Left renal cortex interstitium (tissue), 4 donors: ENCODE measurements at places on chromosomes 13 and 19. TPM values are rescaled to one million over a fixed set of nuclear protein-coding genes. Genes with fewer than 3 reads are reported as not detected.

C5AR2 gene
- polyA plus RNA-seq, result 0.34 TPM

- no peak for DNase-seq
These were observed 188.5 kb downstream of the LIG4 start for GRCh38 chr13:108026680-108027410.

DNA sequence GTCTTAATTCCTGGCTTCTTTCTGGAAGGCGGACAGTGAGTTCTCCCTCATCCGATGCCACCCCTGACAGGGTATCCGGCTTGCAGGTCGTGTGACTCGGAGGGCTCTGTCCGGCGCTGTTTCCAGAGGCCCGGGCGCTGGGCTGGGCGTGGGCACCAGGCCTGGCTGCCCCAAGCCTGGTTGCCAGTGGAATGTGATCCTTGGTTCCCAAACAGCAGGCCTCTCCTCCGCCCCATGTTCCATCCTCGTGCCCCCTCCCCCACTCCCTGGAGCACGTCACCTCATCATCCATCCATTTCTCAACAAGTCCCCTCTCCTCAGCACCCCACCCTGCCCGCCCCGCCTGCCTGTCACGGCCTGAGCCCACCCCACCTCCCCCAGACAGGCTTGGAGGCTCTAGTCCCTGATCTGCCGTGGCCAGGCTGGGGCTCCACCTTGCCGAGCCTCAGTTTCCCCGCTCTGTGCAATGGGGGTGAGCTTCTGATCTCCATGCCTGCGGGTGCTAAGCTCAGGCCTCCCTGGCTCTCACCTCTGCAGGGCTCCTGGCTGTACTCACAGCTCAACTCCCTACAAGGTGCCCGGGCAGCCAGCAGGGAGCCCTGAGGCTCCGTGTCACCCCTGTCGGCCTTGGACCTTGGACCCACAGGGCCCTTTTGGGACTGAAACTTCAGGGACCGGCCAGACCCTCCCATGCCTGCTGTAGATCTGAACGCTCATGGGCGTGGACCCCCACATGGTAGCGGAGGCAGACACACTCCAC lies 2.3 kb downstream of the TBXA2R start:
- no peak for DNase-seq

UNC13A gene
- polyA plus RNA-seq, result 0.38 TPM

DNA sequence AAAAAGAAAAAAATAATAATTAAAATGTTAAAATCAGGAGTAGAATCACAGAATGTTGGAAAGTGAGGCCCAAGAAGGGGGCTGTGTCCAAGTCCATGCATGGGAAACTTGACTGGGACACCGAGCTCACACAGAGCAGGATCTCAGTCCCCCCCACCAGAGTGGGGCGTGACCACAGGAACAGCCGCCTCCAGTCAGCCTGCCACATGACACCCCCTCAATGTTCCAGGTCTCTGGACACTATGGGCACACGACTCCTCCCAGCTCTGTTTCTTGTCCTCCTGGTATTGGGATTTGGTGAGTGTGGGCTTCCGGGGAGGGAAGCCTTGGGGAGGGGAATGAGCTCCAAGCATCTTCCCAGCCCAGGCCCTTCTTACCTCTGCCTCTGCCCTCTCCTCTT lies 2.4 kb downstream of the APOC2 start:
- no peak for DNase-seq

- no peak for DNase-seq
These were observed 62.1 kb upstream of the FREM2 start for GRCh38 chr13:38624822-38625221.

GRCh38 chr13:98803921-98804320 lies 51.4 kb upstream of the SLC15A1 start:
- no peak for DNase-seq

DNA sequence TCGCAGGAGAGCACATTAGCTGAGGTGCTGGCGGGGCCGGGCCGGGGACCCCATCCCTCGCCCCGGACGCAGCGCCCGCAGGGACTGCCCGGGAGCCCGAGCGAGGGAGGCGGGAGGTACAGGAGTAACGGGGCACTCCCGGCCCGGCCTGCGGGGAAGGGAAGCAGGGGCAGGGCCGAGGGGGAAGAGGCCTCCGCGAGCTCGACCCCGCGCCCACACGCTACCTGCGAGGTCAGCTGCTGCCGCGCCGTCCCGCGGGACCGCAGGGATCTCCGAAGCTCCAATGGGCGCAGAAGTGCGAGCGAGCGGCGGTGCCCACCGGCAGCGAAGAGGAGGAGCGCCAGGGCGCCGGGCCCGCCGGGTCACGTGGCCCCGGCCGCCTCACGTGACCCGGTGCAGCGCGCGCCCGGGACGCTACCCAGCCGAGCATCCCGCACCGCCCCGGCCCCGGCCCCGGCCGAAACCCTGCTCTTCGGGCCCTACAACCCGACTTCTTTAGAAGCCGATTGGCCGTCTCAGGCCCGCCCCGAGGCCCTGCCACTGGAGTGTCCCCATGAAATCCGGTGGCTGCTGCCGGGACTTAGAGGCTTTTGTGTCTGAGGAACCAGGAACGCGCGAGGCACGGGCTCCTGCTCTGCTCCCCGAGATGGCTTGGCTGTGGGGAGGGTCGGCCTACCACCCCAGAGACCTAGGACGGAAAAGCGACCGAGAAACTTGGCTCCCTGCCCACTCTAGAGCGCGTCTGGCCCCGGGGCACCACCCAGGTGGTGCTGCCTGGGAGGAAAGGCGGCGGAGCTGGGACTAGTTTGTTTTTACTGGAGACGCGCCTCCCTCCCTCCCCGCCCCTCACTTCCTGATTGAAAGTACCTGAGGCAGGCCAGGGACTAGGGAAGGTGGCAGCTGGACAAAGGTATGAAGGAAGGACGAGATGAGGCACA lies at the start of gene RCBTB1:
TSS of gene RCBTB1 (minus strand) at position 339 of the 938 bp plus-strand sequence. CDS start 18,279 bp downstream, outside the sequence.
- DNase-seq, result peak; percentile 39

DNA sequence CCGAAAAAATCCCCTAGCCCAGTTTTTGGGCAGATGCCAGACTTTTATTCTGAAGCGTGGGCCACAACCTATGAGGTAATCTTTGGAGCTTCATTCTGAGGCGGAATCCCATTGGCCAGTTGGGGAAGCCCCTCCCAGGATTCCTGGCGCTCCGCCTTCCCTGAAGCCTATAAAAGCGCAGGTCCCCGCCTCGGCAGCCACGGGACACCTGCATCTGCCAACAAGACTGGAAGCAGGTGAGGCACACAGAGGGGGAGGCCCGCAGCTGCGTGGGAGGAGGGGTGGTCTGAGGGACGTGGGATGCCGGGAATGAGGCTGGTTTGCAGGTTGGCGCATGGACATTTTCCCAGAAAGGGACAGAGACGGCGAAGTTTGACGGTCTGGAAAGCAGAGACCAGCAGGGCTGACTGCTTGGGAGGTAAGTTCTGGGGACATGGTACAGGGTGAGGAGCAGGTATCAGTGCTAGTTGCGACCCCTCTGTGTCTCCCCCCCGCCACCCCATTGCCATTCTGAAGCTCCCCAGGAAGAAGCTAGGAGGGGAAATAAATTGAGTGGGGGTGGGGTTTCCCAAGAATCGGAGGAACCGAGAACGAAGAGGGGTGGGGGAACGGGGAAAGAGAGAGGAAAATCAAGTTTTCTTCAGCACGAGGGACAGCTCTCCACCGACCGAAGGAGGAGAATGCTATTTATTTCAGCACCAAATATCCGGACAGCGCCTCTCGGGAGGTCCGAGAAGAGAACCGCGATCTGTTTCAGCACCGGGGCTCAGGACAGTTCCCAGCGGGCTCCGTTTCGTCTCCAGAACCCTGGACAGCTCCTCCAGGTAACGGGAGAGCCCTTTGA lies 22.4 kb upstream of the FEM1A start:
- peak; percentile 88 for DNase-seq

GRCh38 chr13:110015253-110015652 lies 228.9 kb upstream of the IRS2 start:
- no peak for DNase-seq

FPR2 gene
- polyA plus RNA-seq, result 0.26 TPM

GRCh38 chr13:20043207-20043925 lies 84.8 kb downstream of the ZMYM2 start:
- no peak for DNase-seq

GRCh38 chr13:91042870-91043269 lies 304.6 kb upstream of the MIR17HG start:
- DNase-seq, result no peak

CPAMD8 gene
- polyA plus RNA-seq, result 51.0 TPM
